Neural progenitor cell (in vitro differentiated cells): ENCODE measurements at places on chromosomes 12 and 14. TPM values are rescaled to one million over a fixed set of nuclear protein-coding genes. Genes with fewer than 3 reads are reported as not detected.

GRCh38 chr14:92902191-92902590, 20.8 kb upstream of the CHGA start:
- no peak overlapping the region for H3K4me3 ChIP-seq
- peaks cover 6% of the 10 kb centered on the region for H3K4me1 ChIP-seq
- peaks cover 30% of the 10 kb centered on the region for H3K27me3 ChIP-seq
- no peak overlapping the region for H3K27ac ChIP-seq
- no peaks in the 10 kb centered on the region for H3K36me3 ChIP-seq

- H3K27ac ChIP-seq = no peak within 1 kb of the TSS
- DNase-seq = peak; percentile 82
- no peaks in the 10 kb centered on the region for H3K36me3 ChIP-seq
- H3K4me3 ChIP-seq = peak within 1 kb of the TSS; percentile 72
Observed at GRCh38 chr12:109833307-109834189, at the start of gene TRPV4. TRPV4 (minus strand) TSS chr12:109833398; CDS start chr12:109814796, 18,602 bp downstream.

- no peaks in the 10 kb centered on the region for H3K27me3 ChIP-seq
- peaks cover 34% of the 10 kb centered on the region for H3K4me1 ChIP-seq
- no peaks in the 10 kb centered on the region for H3K36me3 ChIP-seq
- no peak overlapping the region for H3K4me3 ChIP-seq
- no peak overlapping the region for H3K27ac ChIP-seq
Observed at GRCh38 chr12:96425951-96426350, 25.7 kb upstream of the CDK17 start.

Gene CDK17
- 57.0 and 61.2 TPM in 2 replicates for total RNA-seq

Gene DDN
- total RNA-seq = 0.25 TPM in 1 of 2 replicates, not detected in the other

Gene PRDM4
- total RNA-seq = 19.3 and 21.9 TPM in 2 replicates

- no peak for DNase-seq
- H3K36me3 ChIP-seq = no peaks in the 10 kb centered on the region
- no peak overlapping the region for H3K27ac ChIP-seq
Observed at GRCh38 chr12:113271853-113272561, 50.7 kb downstream of the TPCN1 start.

- DNase-seq = no peak
- no peak overlapping the region for H3K27ac ChIP-seq
- H3K27me3 ChIP-seq = peaks cover 17% of the 10 kb centered on the region
- peaks cover 19% of the 10 kb centered on the region for H3K4me1 ChIP-seq
- H3K36me3 ChIP-seq = no peaks in the 10 kb centered on the region
Observed at GRCh38 chr14:84826294-84826693, 703.6 kb upstream of the FLRT2 start.

Gene NGB
- total RNA-seq = not detected in 2 replicates

DNA sequence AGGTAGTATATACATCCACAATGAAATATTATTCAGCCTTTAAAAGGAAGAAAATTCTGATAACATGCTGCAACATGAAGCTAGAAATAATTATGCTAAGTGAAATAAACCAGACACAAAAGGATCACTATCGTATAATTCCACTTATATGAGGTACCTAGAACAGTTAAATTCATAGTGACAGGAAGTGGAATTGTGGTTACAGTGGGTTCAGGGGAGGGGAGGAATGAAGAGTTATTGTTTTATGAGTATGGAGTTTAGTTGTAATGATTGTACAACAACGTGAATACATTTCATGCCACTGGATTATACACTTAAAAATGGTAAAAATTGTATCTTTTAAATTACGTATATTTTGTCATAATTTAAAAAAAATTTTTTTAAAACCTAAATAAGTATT, 21.0 kb downstream of the EEA1 start:
- no peaks in the 10 kb centered on the region for H3K27me3 ChIP-seq
- no peak for DNase-seq
- H3K4me1 ChIP-seq = no peaks in the 10 kb centered on the region
- no peak overlapping the region for H3K27ac ChIP-seq
- no peak overlapping the region for H3K4me3 ChIP-seq
- H3K36me3 ChIP-seq = peaks cover 3% of the 10 kb centered on the region

GRCh38 chr14:100470523-100470897, 116.7 kb downstream of the BEGAIN start:
- H3K36me3 ChIP-seq = no peaks in the 10 kb centered on the region
- peaks cover 64% of the 10 kb centered on the region for H3K27me3 ChIP-seq
- no peak overlapping the region for H3K4me3 ChIP-seq
- H3K4me1 ChIP-seq = peaks cover 17% of the 10 kb centered on the region

Gene MAX
- total RNA-seq = 21.4 and 22.2 TPM in 2 replicates

Gene ZFHX2
- total RNA-seq = 0.90 and 2.2 TPM in 2 replicates

DNA sequence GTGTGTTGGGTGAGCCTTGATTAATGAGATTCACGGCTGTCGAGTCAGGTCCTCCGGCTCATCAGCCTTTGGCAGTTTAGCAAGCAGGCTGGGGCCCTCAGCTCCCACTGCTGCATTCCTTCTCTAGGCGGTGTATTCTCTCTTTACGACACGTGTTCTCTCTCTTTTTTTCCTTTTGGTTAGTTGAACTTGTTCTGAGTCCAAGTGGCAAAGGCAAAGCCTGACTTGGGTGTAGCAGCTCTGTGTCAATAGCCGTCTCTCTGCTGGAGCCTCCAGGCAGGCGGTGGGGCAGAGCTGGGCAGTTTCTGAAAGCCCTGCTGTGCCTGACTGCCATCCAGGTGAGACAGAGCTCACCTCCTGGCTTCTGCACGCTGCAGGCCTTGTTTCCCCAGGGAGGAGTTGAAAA, 46.6 kb downstream of the SUSD6 start:
- no peaks in the 10 kb centered on the region for H3K27me3 ChIP-seq
- H3K36me3 ChIP-seq = no peaks in the 10 kb centered on the region
- no peak for DNase-seq

DNA sequence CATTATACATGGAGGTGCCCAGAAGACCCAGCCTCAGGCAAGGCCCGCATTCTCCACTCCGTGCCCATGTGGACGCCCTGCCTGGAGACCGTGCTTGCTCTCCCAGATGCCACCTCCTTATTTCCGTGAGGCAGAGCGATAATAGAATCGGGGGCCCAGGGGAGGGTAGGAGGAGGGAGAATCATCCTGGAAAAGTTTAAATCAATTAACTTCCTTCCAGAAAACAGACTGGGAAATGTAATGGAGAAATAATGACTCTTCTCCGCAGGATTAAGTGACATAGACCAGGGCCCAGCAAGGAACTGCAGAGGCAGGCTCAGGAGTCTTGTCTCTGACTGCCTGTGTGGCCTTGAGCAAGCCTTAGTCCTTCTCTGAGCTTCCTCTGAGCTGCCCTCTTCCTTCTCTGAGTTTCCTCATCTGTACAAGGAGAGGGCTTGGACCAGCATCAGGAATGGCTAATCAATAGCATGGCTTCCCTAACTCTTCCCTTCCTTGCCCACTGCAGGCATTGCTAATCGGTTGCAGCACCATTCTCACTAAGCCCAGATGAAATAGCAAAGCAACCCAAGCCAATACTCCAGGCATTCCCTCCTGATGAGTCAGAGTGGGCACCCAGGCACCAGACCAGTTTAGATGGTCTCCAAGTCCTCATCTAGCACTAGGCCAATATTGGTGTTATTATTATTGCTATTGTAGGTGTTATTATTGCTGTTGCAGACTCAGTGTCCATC, 11.3 kb upstream of the FAM222A start:
- H3K27ac ChIP-seq = no peak overlapping the region
- H3K4me3 ChIP-seq = no peak overlapping the region
- no peaks in the 10 kb centered on the region for H3K36me3 ChIP-seq

Gene FGF23
- total RNA-seq = 0.58 and 0.90 TPM in 2 replicates

DNA sequence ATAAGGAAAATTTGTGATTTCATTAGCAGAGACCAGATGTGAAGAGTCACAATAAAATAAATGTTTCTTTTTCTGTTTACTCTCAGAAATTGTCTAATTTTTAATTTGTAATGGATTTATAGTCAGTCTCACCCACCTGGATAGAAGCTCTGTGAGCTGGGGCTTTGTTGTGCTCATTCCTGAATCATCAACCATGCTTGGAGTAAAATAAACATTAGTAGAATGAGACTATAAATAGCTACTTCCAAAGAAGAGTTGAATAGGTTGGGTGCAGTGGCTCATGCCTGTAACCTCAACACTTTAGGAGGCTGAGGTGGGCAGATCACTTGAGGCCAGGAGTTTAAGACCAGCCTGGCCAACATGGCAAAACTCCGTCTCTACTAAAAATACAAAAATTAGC, 185.3 kb upstream of the FBXO33 start:
- H3K27ac ChIP-seq = no peak overlapping the region
- no peak overlapping the region for H3K4me3 ChIP-seq
- peaks cover 7% of the 10 kb centered on the region for H3K4me1 ChIP-seq
- H3K27me3 ChIP-seq = no peaks in the 10 kb centered on the region

Gene NUP107
- total RNA-seq = 152 and 231 TPM in 2 replicates

Gene FICD
- 5.4 and 7.1 TPM in 2 replicates for total RNA-seq

Gene ADCY4
- not detected in 2 replicates for total RNA-seq

- H3K36me3 ChIP-seq = no peaks in the 10 kb centered on the region
- DNase-seq = no peak
- no peak overlapping the region for H3K4me3 ChIP-seq
- peaks cover 51% of the 10 kb centered on the region for H3K27me3 ChIP-seq
- H3K4me1 ChIP-seq = peaks cover 49% of the 10 kb centered on the region
- H3K27ac ChIP-seq = no peak overlapping the region
Observed at GRCh38 chr12:16610743-16611142, 4.8 kb upstream of the LMO3 start.

Gene WSCD2
- 3.0 and 6.6 TPM in 2 replicates for total RNA-seq

DNA sequence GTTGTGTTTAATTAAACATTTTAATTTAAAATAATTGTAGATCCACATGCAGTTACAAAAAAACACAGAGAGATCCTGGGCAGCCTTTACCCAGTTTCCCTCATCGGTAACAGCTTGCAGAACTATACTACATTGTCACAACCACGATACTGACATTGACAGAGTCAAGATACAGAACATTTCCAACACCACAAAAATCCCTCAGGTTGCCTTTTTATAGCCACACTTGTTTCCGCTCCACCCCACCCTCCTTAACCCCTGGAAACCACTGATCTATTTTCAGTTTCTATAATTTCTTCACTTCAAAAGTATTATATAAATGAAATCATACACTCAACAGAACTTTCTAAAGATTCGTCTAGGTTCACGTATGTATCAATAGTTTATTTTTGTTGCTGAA, 458.8 kb upstream of the SOX5 start:
- H3K27me3 ChIP-seq = no peaks in the 10 kb centered on the region
- no peaks in the 10 kb centered on the region for H3K36me3 ChIP-seq
- DNase-seq = no peak
- H3K4me3 ChIP-seq = no peak overlapping the region
- no peaks in the 10 kb centered on the region for H3K4me1 ChIP-seq

DNA sequence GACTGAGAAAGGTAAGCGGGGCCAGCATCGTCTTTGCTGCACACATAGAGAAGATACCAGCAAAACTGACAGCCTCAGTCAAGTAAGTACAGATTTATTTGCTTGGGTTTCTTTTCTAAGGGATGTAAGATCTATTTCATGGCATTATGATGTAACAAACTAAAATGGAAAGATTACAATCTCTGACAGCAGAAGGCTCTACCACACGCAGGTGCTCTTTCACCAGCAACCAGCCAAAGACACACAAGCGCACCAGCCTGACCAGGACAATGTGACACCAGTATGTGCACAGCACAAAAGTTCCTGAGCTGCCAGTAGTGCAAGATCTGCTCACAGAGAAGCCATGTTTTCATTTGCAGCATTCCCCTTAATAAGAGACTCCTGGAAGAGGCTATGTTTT, 311.1 kb downstream of the MED13L start:
- peaks cover 10% of the 10 kb centered on the region for H3K36me3 ChIP-seq
- no peaks in the 10 kb centered on the region for H3K27me3 ChIP-seq
- H3K4me1 ChIP-seq = no peaks in the 10 kb centered on the region
- no peak overlapping the region for H3K27ac ChIP-seq
- H3K4me3 ChIP-seq = no peak overlapping the region

DNA sequence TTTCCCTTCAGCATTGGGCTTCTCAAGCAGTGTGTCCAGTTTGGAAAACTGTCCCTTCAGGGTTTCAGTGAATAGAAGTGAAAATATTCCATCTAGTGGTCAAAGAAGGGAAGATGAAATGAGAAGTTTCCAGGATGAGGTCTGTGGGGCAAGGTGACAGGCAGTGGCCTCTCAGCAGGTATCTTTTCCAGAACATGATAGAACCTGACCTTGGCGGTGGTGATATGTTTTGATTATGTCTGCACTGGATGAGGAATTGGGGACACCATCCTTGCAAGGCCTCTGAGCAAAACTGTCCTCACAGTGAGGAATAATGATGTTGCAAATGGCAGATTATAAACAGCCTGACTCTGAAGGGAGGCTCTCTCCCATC, 4.7 kb downstream of the GPX2 start:
- H3K36me3 ChIP-seq = peaks cover 9% of the 10 kb centered on the region
- H3K4me1 ChIP-seq = no peaks in the 10 kb centered on the region
- no peak overlapping the region for H3K4me3 ChIP-seq
- no peaks in the 10 kb centered on the region for H3K27me3 ChIP-seq

Gene AKAP3
- 2.4 and 3.0 TPM in 2 replicates for total RNA-seq

- DNase-seq = no peak
- no peaks in the 10 kb centered on the region for H3K27me3 ChIP-seq
- no peaks in the 10 kb centered on the region for H3K4me1 ChIP-seq
- no peak overlapping the region for H3K27ac ChIP-seq
- H3K4me3 ChIP-seq = no peak overlapping the region
Observed at GRCh38 chr14:102493585-102493984, 16.0 kb downstream of the ANKRD9 start.

Gene OR6C2
- not detected in 2 replicates for total RNA-seq

- DNase-seq = no peak
- H3K27ac ChIP-seq = no peak overlapping the region
- no peaks in the 10 kb centered on the region for H3K27me3 ChIP-seq
- no peaks in the 10 kb centered on the region for H3K36me3 ChIP-seq
Observed at GRCh38 chr12:21613931-21614330, 9.3 kb upstream of the GYS2 start.

Gene SOAT2
- not detected in 2 replicates for total RNA-seq

GRCh38 chr14:74963178-74963704, 7.8 kb upstream of the PGF start:
- H3K36me3 ChIP-seq = no peaks in the 10 kb centered on the region
- H3K27me3 ChIP-seq = peaks cover 5% of the 10 kb centered on the region
- H3K4me1 ChIP-seq = peaks cover 15% of the 10 kb centered on the region
- no peak overlapping the region for H3K4me3 ChIP-seq
- no peak overlapping the region for H3K27ac ChIP-seq

GRCh38 chr14:37617864-37618365, 22.5 kb downstream of the TTC6 start:
- DNase-seq = no peak
- H3K4me3 ChIP-seq = no peak overlapping the region
- no peaks in the 10 kb centered on the region for H3K4me1 ChIP-seq
- no peak overlapping the region for H3K27ac ChIP-seq
- H3K27me3 ChIP-seq = peaks cover 34% of the 10 kb centered on the region

- no peaks in the 10 kb centered on the region for H3K4me1 ChIP-seq
- DNase-seq = no peak
- no peak overlapping the region for H3K4me3 ChIP-seq
- no peaks in the 10 kb centered on the region for H3K27me3 ChIP-seq
- no peak overlapping the region for H3K27ac ChIP-seq
- no peaks in the 10 kb centered on the region for H3K36me3 ChIP-seq
Observed at GRCh38 chr12:79086541-79087296, 222.1 kb downstream of the SYT1 start.

Gene FAM181A
- not detected in 2 replicates for total RNA-seq

- no peaks in the 10 kb centered on the region for H3K4me1 ChIP-seq
- peaks cover 9% of the 10 kb centered on the region for H3K36me3 ChIP-seq
- H3K27me3 ChIP-seq = no peaks in the 10 kb centered on the region
- DNase-seq = no peak
Observed at GRCh38 chr14:60972295-60972694, 8.6 kb downstream of the TRMT5 start.

GRCh38 chr12:42729535-42729900, 140.0 kb upstream of the PRICKLE1 start:
- no peaks in the 10 kb centered on the region for H3K4me1 ChIP-seq
- no peak overlapping the region for H3K27ac ChIP-seq
- DNase-seq = no peak
- no peaks in the 10 kb centered on the region for H3K36me3 ChIP-seq
- H3K4me3 ChIP-seq = no peak overlapping the region
